ENCODE measurements at places on chromosomes 12 and 14.

GRCh38 chr12:105393587-105393986 lies 63.1 kb downstream of the C12orf75 start:
- no peak for DNase-seq

GRCh38 chr14:102565331-102565887 lies 27.0 kb upstream of the RCOR1 start:
- no peak for DNase-seq

- DNase-seq = no peak
Observed at GRCh38 chr12:100859063-100859627, 64.6 kb downstream of the ANO4 start.

DNA sequence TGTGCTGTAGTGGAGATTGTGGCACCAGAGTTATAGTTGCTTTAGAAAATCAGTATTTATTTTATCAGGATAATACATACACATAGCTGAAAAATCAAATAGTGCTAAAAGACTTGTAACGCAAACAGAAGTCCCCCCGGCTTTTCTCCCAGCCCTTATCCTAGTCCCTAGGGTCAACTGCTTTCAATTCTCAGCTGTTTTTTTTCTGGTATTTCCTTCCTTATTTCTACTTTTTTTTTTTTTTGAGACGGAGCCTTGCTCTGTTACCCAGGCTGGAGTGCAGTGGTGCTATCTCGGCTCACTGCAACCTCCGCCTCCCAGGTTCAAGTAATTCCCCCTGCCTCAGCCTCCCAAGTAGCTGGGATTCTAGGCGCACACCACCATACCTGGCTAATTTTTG lies 8.4 kb upstream of the CTDSP2 start:
- DNase-seq = no peak

DNA sequence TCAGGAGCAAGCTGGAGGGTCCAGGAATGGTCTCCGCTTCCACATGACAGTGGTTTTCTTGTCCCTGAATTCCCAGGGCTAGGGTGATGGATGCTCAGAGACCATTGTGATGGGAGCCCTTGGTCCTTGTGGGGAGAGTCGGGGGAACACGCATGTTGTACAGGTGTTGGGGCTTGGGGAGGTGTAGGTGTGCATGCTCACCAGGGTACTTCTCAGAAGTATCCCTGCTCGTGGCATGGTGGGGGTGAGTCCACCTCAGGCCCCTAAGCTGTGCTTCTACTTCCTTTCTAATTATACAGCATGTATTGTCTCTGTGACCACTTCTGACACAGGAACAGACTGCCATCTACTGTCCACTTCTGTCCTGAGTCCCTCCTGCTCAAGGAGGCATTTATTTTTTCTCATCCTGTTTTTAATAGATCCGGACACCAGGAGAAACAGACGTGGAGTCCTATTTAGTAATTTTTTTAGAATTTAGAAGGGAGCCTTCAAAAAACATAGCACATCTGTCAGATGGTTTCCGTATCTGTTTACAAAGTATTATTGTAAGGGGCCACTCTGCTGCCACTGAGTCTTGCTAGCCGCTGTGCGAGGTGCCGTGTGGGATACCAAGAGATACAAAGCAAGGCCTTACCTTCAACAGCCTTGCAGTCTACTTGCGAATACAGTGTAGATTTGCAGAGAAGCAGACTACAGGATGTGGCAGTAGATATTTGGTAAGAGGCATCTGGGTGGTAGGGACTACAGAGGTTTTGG lies 10.5 kb downstream of the NTF3 start:
- no peak for DNase-seq

- DNase-seq = no peak
Observed at GRCh38 chr14:23562822-23563472, 4.6 kb downstream of the AP1G2 start.

GRCh38 chr14:28608851-28609828 lies 157.4 kb upstream of the FOXG1 start:
- DNase-seq = no peak

DNA sequence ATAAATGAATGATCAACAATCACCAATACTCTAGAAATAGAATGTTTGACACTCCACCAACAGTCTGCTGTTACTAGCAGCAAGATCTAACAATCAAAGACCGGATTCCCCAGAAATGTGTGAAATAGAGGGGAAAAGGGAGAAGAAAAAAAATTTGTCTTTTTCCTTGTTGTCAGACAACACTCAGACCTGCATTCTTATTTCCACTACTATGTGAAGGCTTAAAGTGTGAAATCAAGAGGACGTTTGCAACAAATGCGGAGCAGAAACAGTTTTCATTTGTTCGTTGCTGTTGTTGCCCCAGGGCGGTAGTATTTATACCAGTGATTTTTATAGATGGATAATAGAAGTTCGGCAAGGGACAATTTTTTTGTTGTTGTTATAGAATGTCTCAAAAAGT lies 9.2 kb downstream of the NKX2-1 start:
- DNase-seq = no peak
